ENCODE measurements at places on chromosomes 11 and 22.

- no peak for DNase-seq
Observed at GRCh38 chr11:114152785-114153184, 93.3 kb downstream of the ZBTB16 start.

DNA sequence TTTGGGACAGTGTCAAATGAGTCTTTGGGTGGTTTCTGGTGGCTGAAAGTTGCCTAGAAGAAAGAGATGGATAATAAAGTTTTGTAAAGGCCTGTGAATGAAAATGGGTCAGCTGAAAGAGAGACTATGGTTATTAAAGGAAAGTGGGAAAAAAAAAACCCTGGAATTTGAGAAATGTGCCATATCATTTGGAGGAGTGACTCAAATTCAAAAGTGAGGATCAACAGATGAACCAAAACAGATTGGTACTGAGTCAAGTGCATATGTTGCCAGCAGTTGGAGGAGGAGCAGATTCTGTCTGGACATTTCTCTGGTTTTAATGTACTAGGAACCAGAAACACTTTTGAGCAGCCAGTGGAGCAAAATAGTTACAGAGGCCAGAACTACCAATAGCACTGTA, 339.8 kb downstream of the KCNA4 start:
- DNase-seq, result no peak

GRCh38 chr22:25078591-25078990, 121.1 kb upstream of the CRYBB3 start:
- no peak for DNase-seq

DNA sequence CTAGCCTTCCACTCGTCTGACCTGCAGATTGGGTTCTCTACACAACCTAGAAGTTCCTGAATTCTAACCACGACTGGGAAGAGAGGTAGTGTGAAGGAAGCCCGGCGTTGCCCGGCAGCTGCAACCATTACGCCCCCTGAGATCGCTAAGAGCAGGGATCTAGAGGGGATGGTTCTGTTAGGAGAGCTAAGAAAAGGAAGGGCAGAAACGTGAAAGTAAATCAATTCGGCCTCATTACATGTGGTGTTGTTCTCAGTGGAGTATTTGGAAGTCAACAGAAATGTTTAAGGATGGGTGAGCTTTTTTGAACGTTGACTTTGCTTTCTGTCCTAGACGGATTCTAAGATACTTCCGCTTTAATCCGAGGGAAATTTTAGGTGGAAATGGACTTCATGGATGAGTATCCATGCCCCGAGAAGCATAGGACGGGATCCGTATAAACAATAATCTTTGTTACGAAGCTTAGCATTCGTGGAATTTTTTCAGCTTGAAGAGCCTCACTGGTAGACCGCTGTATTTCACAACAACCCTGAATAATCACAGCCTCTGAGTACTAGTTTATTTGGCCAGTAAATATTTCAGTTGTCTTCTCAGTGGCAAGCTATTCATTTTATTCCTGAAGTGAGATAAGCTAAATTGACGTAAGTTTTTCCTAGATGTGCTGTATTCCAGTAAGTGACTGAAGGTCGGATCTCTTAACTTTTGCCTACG, 629 bp downstream of the ATP5MG start:
- peak; percentile 63 for DNase-seq

DNA sequence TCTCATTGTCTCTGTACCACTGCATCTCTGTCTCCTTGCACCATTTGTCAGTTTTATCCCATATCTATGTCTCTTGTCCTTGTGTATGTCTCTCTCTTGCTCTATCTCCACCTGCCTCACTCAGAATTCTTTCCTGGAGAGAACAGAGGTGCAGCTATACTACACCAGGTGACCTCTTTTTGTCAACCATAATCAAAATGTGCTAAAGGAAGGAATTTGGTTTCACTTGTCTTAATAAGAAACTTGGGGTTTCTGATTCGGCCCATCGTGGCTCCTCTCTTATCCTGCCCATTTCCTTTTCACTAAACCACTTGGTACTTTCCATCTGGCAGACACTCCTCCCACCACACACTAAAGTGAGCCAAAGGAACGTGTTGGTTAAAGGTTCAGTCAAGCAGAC, 2.0 kb upstream of the C11orf42 start:
- peak; percentile 30 for DNase-seq

DNA sequence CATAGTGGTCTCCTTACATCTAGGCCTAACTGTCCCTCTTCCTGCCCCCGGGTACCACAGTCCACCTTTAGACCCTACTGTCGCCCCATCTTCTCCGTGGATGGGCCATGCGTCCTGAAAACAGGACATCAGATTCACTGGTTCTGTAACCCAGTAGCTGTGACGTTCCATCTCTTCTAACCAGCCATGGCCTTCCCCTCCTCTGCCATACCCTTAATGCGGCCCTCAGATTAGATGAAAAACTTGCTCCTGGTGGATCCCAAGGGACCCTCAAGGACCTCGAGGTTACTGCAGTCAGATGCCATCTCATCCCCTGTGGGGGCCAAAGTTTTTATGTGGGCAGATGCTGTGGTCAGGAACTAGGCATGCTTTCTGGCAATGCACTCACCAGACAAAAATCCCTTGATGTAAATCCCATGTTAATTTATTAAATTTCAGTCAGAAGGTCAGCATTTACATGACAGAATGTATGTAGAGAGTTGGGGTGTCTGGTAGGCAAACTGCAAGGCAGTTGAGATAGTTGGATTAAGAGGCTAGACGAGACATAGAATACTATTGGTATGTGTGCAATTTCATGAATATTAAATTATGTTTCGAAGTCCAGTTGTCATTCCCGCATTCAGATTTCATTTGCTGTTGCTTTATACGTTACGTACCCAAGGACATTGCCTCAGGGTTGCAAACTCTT, 64.3 kb downstream of the WNT11 start:
- no peak for DNase-seq

DNA sequence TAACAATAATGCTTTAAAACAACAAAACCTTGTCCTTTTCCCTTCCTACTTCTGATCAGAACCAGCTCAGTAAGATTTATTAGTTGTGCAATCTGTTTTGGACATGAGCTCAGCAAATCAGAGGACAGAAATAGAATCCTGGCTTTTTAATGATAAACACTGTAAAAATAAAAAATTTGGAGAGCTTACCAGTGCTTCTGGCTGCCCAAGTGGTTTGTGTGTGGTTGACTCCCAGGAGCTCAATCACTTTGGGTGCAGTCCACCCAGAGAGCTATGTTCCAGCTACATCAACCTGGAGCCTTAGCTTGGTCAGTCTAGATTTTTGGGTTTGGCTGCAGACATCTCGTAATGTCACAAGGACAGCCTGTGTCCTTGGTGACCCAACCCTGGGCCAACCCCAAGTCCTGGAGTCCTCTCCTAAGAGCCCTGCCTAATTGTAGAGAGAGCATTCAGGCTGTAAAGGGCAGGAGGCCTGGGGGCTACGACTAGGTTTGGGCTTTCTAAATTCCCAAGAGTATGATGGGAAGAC, 28.5 kb downstream of the CD44 start:
- DNase-seq, result no peak

DNA sequence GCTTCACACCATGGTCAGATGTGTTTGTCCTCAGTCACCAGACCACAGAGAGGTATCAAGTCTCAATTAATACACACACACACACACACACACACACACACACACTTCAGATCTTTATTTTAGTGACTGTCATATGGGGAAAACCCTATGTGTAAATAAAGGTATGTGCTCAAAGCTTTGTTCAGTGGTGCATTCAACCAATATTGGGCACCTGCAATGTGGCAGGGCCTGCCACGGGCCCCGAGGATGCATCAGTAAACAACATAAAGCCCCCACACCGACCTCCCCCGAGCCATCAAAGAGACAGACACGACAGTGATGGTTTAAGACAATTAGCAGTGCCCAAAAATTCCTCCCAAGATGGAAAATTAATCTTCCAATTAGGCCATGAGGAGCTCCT, 51.6 kb downstream of the SHANK2 start:
- DNase-seq, result no peak

GRCh38 chr11:121930004-121930965, 185.7 kb downstream of the BLID start:
- DNase-seq, result no peak

DNA sequence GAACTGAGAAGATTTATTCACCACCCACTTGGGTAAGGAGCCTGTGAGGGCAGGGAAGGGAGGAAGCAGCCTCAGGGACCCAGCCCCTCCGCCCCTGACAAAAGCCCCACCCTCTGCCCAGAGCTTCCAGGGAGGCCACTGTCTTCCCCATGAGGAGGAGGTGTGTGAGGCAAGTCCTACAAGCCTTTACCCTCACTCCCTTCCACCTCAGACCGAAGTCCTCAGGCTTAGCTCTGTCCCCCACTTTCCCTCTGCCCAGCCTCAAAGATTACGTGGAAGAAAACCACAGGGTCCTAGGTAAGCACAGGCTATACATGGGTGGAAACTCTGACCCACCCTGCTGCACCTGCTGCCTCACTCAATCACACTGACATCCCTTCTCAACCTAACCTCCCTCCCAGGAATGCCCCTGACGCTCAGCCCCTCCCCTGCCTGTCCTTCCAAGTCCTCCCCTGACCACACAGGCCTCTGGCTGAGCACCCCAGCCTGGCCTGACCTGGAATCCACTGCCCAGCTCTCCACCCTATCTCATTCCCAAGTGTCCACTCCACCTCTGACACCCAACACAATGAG, 3.6 kb upstream of the ARAP1 start:
- no peak for DNase-seq

- no peak for DNase-seq
Observed at GRCh38 chr11:130451231-130452019, 3.0 kb downstream of the ADAMTS15 start.

DNA sequence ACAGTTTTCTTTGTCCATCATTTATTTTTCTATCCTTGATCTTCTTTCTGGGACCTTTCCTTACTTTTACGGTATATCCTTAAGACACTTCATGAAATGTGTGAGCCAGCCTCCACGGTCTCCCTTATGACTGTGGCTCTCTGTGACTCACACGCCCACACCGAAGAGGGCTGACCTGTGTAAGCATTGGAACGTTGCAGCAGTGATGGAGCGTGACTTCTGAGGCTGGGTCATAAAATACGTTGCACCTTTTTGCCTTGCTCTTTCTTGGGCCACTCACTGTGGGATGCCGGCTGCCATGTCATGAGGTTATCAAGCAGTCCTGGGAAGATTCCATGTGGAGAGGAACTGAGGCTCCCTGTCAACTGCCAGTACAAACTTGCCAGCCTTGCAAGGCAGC, 96.3 kb upstream of the RAB1B start:
- peak; percentile 58 for DNase-seq

GRCh38 chr11:118263695-118264568, at the start of gene MPZL2:
Gene MPZL2 (minus strand): TSS chr11:118264297. CDS start chr11:118264153, 144 bp downstream.
- peak; percentile 98 for DNase-seq

DNA sequence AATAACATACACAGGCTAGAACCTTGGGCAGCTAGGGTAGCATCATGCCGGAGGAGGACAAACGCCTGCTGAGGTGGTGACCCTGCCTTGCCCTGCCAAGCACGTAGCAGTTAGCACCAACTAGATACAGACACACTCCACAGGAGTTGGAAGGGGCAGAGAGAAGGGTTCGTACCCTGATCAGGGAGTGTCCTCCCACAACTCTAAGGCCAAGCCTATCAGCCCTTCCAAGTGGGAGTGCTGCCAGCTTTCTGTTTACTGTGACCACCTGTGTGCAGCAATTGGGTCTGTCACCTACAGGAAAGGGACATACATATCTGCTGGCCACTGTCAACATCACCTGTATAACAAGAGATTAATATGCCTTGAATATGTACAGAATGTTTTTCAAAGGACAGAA, 1.9 kb upstream of the THAP7 start:
- no peak for DNase-seq

Measured in mammary epithelial cell (primary cell).